Thyroid gland (tissue), 4 donors: ENCODE measurements at places on chromosomes 2 and 18. TPM values are rescaled to one million over a fixed set of nuclear protein-coding genes. Genes with fewer than 3 reads are reported as not detected.

DNA sequence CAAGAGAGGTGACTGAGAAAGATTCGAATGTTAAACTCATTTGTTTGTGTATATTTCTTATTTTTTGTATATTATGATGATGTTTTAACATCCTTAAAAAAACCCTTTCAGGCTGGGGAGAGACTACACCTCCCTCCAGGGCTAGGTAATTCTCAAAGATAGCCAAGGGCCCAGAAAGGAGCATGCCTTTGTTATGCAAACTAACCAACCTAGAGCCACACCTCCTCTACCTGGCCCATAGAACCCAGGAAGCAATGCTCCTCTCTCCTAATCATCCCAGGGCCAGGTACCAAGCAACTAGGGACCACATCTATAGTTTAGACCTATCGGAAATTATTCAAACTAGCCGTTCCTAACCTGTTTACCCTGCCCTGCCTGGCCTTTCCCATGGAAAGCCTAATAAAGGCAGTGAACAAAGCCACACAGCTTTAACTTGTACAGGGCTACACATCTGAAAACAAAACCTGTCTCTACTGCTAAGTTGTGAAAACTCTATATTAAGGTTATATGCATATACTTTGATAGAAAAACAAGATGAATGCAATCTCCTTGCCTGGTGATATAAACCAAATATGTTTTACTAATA lies 79.7 kb downstream of the COLEC12 start:
- no peak for DNase-seq

- DNase-seq = no peak
Observed at GRCh38 chr2:172297531-172297930, 129.9 kb upstream of the ITGA6 start.

DNA sequence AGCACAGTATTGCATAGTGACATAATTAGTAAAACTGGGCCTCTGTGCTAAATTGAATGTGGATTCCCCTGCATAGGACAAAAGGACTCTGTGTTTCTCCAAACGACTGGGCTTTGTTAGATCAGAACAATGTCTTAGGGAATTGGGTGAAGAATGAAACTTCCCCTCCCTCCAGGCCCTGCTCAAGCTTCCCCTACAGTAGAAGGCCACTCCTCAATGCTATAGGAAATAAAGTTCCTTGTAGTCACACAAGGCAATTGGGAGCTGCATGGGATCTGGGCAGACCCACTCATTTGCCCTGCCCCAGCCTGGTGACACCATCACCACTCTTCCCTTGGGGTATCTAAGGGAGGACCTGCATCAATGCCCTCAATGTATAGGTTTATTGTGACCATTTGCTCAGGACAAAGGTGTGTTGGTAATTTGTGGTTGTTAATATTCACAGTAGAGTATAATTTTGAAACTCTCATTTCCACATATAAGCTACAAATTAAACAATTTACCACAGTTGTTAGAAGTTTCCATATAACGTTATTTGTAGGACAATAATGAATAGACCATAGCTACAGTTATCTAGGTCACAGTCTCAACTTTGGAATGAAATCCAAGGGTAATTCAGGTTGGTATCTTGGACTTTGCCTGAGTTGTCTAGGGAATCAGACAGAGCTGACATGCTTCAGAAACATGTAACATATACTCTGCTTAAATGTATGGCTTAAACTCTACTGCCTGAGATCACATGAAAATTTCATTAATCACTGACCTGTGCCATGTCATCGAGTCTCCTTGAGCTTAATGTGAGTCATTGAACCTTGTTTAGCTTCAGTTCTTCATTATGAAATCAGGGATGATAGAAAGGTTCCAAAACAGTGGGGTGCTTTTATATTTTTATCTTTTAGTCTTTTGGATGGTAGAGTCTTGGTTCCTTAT lies 64.8 kb upstream of the DARS1 start:
- DNase-seq = no peak

DNA sequence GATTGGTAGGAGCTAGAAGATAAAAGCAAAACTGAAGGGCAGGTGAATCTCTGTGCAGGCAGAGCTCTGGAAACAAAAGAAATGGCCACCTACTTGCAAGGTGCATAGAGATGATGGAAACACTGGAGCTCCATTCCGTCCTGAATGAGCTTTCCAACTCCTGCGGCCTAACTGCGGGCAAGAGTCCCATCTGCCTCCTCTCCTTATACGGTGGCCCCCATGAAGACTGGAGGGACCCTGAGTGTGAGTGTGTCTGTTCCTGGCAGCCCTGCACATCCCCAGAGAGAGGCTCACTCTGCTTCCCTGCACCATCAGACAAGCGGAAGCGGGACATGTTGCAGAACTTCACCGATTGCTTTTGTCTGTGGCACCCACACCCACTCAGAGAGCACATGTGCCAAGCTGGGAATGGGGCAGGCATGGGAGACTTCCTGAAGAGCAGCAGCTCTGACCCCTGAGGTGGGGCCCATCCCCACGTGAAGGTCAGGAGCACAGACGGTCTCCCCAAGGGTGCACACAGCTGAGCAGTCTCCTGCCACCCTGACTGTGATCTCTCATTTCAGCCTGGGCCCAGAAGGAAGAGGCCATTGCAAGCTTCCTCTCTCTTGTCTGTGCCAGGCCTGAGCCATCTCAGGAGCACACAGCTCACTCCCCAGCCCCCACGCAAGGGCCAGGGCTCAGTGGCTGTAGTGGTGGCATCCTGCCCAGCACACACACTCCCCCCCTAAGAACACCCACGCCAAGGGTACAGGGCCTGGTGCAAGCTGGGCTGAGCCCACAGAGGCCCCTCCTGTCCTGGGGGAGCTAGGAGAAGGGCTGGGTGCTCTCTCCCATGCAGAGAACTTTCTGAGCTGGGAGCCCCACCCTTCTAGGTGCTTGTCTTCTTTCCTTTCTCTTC lies 75.3 kb downstream of the STPG4 start:
- DNase-seq = peak; percentile 89

- DNase-seq = no peak
Observed at GRCh38 chr2:58186501-58186900, 54.6 kb downstream of the FANCL start.

- no peak for DNase-seq
Observed at GRCh38 chr2:232876978-232877441, 6.9 kb downstream of the SNORC start.

DNA sequence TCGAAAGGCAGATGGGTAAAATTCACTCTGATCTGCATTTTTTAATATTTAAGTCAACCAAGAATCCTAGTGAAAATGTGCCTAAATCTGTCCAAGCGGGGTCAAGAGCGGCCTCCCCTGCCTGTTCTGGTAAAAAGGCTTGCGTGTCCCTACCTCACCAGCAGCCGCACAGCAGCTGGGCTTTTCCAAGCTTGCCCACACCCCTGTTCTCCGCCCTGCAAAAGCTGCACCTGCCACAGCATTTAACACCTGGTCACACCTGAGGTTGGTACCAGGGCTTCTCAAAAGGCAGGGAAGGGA lies 25.8 kb upstream of the TMEM182 start:
- DNase-seq = peak; percentile 28

GRCh38 chr2:115520727-115521126 lies 1078.3 kb downstream of the DPP10 start:
- DNase-seq = no peak

DNA sequence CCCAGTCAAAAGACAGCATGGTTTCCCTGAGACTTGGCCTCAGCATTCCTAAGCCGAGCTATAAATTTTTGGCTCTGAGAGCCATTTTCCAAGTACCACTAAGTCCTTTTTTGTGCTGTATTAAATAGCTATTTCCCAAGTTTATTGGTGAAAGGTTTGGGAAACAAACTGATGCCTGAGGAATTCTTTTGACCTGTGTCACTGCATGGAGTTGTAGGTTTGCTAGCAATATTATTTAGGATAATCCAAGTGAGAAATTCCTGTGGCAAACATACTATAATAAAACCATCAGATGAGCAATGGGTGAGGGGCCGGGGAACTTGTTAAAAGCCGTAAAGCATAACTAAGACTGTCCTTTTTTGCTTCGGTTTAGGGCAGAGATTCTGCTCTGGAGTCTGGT lies 28.4 kb downstream of the ARHGAP28 start:
- no peak for DNase-seq

- no peak for DNase-seq
Observed at GRCh38 chr2:229910832-229911412, 10.9 kb downstream of the TRIP12 start.

ITGAV gene
- 186 TPM for total RNA-seq

ATP5F1A gene
- 680 TPM for total RNA-seq

FAM237A gene
- total RNA-seq = not detected
